ENCODE measurements at places on chromosomes 12 and 14. TPM values are rescaled to one million over a fixed set of nuclear protein-coding genes. Genes with fewer than 3 reads are reported as not detected.
A peak's percentile ranks its signal among the peaks of the same experiment; 100 is the strongest.

The ERBB3 gene
- total RNA-seq, result 0.66 TPM

The OTX2 gene
- not detected for total RNA-seq

- DNase-seq, result no peak
Measured at GRCh38 chr12:11782914-11783420, 133.5 kb downstream of the ETV6 start.

DNA sequence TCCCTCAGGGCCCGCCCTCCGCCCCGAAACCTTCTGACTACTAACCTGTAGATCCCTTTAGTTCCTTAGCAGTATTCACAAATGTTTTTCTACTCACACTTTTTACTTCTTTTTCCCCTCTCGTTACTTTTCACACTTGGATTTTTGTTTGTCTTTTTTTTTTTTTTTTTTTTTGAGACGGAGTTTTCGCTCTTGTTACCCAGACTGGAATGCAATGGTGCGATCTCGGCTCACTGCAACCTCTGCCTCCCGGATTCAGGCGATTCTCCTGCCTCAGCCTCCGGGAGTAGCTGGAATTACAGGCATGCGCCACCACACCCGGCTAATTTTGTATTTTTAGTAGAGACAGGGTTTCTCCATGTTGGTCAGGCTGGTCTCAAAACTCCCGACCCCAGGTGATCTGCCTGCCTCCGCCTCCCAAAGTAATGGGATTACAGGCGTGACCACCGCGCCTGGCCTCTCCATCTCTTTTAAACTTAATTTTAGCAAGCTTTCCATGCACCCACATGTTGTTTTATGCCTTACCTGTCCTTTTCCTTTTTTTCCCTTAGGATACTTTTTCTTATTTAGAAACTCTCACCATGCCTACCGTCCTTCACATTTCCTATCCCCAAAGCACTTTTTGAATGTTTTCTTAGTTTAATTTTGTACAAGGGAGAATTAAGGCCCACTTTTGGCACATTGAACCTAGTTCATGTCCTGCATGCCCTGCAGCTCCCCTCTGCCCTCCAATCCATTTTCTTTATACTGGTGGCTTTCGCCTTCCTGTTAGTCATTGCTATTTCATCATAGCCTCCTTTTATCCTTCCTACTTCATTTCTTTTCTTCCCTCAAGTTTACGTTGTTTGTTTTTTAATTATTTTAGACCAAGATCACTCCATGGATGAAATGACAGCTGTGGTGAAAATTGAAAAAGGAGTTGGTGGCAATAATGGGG lies 1.1 kb downstream of the SP1 start:
- DNase-seq, result peak; percentile 47

DNA sequence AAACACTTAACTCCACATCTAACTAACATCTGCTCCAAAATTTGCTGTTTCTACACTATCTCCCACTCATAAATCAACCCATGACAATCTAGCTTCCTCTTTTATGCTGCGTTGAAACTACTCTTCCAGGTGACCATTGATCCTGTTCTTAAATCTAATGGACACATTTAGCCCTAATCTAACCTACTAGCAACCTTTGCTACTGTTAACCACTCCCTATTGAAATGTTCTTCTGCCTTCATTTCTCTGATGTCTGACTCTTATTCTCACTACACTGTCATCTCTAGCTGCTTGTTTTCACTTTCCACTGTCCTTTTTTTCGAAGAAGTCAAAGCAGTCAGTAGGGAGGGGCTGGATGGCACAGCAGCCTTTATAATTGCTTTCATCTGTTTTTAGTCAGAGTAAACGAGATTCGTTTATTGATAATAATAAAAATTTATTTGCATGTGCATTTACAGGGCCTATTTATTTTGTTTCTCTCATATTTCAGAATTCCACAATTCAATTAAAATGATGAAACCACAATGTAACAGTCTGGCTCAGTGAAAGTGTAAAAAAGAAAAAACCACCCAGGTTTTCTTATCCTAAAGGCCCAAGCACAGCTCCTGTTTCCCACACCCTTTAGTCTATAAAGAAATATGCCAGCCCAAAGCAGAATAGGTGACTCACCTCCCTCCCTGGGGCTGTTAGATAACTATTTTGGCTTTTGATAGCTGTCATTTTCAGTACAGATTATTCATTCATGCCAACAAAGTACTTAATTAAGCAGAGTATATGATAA lies 44.9 kb downstream of the ATP2B1 start:
- DNase-seq, result peak; percentile 39
